ENCODE measurements at places on chromosomes 6 and 20. TPM values are rescaled to one million over a fixed set of nuclear protein-coding genes. Genes with fewer than 3 reads are reported as not detected.

- no peak for DNase-seq
Measured at GRCh38 chr6:8627085-8627861, 191.9 kb upstream of the SLC35B3 start.

- DNase-seq = peak; percentile 55
Measured at GRCh38 chr20:48722737-48723191, 105.0 kb downstream of the PREX1 start.

- DNase-seq = no peak
Measured at GRCh38 chr6:28948782-28949486, 25.1 kb upstream of the TRIM27 start.

Gene IL20RA
- polyA plus RNA-seq = not detected

Gene EFCAB8
- polyA plus RNA-seq = 0.20 TPM

DNA sequence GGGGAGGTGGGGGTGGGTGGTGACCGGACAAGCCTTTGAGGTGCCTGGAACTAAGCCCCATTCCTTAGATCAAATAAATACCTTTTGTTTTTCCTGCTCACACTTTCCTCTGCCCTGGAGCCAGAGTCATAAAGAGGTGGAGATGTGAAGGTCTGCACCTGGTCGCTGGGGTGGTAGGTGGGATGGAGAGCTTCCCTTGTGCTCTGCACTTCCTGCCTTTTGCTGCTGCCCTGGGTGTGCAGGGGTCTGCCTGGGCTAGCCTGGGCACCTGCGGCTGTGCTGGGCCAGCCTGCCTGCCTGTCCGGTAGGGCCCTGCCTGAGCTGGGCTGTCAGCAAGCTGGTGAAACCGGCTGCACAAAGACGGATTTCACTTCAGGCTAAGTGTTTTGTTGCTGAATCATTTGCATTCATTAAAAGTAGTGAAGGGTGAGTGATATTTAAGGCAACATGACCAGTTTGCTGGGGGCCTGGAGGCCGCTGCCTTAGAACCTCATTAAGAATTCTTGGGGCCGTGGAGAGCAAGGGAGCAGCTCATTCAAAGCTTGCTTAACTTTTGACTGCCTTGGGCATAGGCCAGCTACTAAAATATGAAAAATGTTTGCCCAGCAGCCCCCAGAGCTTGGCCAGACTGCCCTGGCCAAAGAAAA lies 20.5 kb downstream of the PTK7 start:
- no peak for DNase-seq

DNA sequence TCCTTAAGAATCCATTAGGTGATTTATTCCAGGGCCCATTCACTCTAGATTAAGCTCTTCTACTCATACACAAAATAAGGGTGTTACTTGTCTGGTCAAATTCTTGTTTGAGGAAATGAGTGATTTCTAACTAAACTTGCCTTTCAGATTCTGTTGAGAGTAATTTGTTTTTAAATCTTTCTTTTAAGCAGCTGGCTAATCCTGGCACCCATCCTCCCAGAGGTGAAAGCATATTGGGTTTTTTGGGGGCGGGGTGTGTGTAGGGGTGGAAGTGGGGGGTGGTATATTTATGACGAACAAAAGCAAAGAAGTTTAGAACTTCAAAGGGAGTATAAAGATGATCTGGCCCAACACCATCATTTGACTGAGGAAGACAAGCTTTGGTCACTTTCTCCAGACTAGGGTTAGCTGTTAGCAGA lies 94.7 kb downstream of the RTN4IP1 start:
- no peak for DNase-seq

DNA sequence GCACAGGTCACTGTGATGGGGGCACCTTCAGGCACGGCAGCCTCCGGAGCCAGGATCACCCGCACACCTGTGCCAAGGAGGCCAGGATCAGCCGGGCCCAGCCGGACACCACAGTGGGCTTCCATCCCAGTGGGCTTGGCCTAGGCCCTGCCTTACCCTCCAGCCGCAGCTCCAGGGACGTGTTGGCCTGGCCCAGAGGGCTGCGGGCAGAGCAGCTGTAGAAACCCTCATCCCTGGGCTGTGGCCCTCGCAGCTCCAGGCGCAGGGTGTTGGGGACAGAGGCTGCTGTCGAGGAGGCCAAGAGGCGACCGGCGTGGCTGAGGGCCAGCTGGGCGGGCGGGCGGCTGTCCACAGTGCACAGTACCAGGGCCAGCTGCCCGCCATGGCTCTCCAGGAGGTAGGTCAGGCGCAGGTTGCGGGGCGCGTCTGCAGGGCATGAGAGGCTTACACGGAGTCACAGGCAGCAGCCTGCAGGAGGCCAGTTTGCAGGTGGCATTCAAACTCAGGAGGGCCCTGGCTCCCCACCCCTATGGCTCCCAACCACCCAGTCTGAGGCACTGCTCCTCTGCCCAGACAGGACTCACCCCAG lies 11.0 kb upstream of the ADAM33 start:
- DNase-seq = no peak

Gene FAM83B
- polyA plus RNA-seq = not detected

Gene TREM2
- not detected for polyA plus RNA-seq

DNA sequence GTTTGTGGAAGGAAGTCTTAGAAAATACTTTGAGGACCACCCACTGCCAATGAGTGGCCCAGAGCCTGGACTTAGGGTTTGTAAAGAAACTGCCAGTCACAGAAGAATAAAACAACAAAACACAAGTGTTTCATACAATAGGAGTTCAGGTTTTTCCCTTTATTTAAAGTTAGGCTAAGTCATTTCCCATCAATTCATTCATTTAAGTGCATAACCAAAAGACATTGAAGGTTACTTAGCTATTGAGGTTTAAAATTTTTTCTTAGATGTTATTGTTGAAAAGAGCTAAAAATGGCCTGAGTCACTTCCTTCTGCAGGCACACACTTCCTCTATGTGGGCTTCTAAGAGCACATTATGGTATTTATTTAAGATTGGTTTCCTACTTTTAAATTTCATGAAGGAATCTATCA lies 54.2 kb downstream of the ARMC2 start:
- no peak for DNase-seq

- DNase-seq = no peak
Measured at GRCh38 chr6:25014791-25015560, 79.2 kb upstream of the RIPOR2 start.

GRCh38 chr6:166251655-166252054 lies 56.5 kb downstream of the PRR18 start:
- DNase-seq = no peak

- peak; percentile 63 for DNase-seq
Measured at GRCh38 chr20:47727170-47727880, 58.0 kb downstream of the SULF2 start.

Gene CLDN20
- not detected for polyA plus RNA-seq

GRCh38 chr6:25363427-25363826 lies 84.3 kb downstream of the CARMIL1 start:
- DNase-seq = no peak

- DNase-seq = no peak
Measured at GRCh38 chr6:124682751-124683150, 279.5 kb upstream of the RNF217 start.

Gene THBD
- 0.16 TPM for polyA plus RNA-seq

Gene PPP1R14C
- not detected for polyA plus RNA-seq

GRCh38 chr6:119493980-119494379 lies 144.4 kb upstream of the MAN1A1 start:
- no peak for DNase-seq

- DNase-seq = no peak
Measured at GRCh38 chr20:25018841-25019240, 26.3 kb upstream of the APMAP start.

GRCh38 chr20:5171064-5171789 lies 44.4 kb downstream of the CDS2 start:
- DNase-seq = no peak

- DNase-seq = no peak
Measured at GRCh38 chr6:164005004-164005711, 590.6 kb downstream of the QKI start.

DNA sequence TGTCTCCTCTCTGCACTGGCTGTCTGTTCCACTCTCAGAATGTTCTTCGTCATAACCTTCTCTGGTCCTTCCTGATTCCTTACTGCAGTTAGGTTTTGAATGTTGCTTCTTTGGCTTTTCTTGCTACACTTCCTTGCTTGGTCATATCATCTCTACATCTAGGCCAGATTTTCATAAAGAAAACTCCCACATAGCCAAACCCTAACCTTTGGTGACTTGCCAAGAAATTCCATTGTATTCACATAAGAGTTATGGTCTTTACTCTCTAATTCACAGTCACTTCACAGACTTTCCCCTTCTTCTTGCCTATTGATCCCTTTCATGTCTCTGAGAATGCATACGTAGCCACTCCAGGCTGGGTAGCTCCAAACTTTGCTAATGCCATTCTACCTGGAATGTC lies 41.9 kb upstream of the SIM1 start:
- no peak for DNase-seq
